ENCODE measurements at places on chromosomes 16 and 17.

- no peak for DNase-seq
Measured at GRCh38 chr16:12440228-12440530, 363.5 kb downstream of the CPPED1 start.

DNA sequence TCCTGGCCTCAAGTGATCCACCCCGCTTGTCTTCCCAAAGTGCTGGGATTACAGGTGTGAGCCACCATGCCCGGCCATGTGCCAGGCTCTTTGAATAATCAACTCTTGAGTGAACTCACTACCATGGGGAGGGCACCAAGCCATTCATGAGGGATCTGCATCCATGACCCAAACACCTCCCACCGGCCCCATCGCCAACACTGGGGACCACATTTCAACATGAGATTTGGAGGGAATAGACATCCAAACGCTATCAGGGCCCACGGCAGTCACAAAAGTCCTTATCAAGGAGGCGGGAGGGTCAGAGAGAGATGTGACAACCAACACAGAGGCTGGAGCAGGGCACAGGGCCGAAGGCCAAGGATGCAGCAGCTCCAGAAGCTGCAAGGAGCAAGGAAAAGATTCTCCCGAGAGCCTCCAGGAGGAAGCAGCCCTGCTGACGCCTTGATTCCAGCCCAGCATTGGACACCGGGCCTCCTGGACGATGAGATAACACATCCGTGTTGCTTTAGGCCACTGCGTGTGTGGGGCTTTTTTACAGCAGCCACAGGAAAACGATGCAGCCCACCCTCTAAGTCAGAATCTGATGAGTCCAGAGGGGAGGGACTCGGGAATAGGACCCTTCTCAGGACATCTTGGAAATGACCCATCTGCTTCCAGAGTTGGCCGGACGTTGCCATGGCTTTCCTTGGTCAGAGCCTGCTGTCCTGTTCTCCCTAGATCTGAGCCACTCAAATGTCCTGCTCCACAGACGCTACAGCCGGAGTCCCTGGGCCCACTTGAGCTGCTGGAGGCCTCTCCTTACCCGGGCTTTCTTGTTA is 47.3 kb upstream of the CMIP start:
- no peak for DNase-seq

- DNase-seq = no peak
Measured at GRCh38 chr16:57347858-57348257, 10.7 kb upstream of the CCL22 start.

DNA sequence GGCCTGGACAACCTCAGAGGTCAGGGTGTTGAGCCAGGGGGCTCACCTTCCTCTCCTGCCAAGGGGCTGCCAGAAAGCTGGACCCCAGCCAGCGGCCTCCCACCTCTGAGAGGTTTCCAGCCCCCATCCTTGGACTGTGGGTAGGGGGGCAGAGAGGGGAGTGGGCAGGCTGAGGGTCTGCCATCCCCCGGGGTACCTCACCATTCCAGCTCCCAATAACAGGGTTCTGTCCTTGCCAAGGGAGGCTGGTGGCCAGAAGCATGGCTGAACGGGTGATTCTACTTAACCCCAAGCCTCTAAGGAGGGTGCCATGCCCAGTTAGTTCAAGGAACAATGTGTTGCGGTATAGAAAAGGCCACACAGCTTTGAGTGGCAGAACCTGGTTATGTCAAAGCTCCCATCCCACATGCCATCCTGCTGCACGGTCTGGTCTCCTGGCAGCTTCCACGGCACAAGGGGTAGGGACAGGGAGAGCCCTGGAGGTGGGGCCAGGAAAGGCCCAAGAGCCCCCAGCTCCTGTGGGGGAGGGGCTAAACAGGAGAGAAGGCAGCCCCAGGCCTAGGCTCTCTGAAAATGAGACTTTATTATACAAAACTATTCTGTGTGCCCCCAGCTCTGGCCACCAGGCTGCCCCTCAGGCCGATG is 19.8 kb downstream of the B9D1 start:
- no peak for DNase-seq

- DNase-seq = peak; percentile 77
Measured at GRCh38 chr17:75059369-75060345, 12.6 kb downstream of the KCTD2 start.

DNA sequence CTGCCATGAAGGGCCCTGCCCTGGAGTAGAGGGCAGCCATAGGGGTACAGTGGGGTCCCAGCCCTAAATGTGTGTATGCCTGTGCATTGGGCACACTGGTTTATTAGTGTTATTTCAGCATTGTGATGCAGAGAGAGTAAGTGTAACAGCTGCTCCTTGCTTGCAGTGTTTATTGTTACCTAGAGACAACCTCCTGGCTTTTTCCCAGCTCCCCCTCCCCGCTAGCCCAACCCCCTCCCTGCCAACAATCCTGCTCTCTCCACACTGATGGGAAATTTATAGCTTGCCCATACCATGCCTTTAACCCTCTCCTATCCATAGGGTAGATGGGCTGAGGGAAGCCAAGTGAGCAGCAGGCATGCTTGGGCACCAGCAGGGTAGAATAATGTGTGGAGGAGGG is 51.3 kb downstream of the NEUROD2 start:
- no peak for DNase-seq

- DNase-seq = no peak
Measured at GRCh38 chr17:19756546-19756945, 8.4 kb upstream of the ALDH3A1 start.

GRCh38 chr16:57727610-57728009 is 8.0 kb upstream of the KATNB1 start:
- no peak for DNase-seq

GRCh38 chr17:72311004-72311403 is 190.2 kb downstream of the SOX9 start:
- DNase-seq = no peak

DNA sequence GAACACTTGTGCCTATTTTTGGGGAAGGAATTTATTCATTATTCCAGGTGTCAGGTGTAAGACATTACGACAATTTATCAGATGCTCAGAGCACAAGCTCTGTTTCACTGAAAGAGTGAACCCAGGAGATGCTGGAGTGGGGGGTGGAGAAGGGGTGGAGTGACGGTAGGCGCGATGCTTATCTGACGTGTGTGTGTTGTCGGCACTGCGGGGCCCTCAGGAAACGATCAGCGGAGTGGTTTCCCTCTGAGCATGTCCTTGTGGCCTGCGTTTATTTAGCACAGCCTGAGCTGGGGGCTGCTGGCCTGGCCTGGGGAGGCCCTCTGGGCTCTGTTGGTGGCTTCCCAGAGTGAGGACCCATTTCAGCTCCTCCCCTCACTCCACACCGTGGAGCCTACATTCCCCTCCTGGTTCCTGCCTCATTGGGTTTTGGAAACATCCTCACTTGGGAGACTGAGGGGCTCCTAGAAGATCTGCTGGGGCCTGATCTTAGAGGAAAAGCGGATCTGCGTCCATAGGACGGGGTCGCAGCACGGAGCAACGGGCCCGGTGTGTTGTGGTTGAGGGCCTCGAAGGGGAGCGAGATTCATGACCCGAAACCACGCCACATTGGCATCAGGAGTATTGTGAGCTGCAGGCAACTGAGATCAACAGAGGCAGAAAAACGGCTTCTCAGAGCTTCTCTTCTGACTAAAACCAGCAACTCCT is 19.0 kb upstream of the GNG13 start:
- DNase-seq = no peak

DNA sequence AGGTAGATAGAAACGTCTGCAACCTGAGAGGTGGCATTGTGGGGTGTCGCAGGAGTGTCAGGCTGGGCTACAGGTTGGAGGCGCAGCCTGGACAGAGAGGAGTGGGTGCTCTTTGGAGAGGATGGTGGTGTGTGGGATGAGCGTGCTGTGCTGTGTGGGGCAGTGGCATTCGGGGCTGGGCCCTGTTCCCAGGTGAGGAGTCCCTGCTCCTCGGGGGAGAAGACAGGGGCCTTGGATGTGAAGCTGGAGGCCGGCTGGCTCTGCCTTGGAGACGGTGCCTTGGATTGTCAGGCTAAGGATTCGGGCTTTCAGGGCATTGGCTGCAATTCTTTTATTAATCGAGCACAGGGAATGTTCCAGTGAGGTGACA is 69.3 kb downstream of the BANP start:
- no peak for DNase-seq

- DNase-seq = peak; percentile 87
Measured at GRCh38 chr17:34980681-34981537, 597 bp downstream of the LIG3 start.

GRCh38 chr17:46122486-46122871 is 70.8 kb downstream of the KANSL1 start:
- no peak for DNase-seq

DNA sequence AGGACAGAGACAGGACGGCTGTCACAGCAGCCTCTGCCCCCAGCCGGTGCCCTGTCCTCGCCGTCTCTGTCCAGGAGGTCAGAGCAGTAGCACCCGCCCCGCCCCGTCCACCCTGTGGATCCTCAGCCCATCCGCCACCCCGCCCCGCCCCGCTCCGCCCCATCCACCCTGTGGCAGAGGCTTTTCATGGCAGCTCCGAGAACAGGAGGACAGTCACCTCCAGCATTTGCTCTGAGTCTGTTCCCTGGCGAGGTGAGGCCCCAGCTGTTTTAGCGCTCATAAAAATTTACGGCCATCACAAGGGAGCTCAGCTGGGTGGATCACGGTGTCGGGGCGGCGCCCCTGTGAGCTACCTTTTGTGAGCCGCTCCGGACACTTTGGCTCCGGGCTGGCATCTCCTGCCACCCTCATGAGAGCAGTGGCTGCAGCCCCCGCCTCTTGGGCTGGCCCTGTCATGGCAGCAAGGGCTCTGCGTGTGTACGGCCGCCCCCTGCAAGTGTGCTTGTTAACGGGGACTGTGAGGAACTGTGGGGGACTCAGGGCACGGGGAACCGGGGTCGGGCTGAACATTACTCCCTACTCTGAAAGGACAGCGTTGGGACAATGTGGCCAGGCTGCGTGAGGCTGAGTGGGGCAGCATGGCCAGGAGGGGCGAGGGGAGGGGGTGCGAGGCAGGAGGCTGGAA is 32.3 kb upstream of the GNG13 start:
- DNase-seq = no peak

DNA sequence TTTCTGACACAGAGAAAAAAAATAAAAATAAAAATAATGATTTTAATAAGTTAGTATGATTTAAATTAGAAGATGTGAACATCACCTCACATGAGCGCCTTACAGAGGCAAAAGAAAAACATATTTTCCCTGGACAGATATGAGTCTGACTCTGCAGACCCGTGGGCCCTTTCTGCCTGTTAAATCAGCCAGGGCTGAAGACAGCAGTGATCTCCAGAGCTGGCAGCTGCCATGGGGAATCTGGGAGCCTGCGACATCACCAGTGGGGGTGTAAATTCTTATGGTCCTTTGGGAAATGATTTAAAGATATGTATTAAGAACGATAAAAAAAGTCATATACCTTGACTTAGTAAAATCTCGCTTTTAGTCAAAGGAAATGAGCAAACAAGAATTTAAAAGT is 65.7 kb upstream of the FOXF1 start:
- DNase-seq = no peak

DNA sequence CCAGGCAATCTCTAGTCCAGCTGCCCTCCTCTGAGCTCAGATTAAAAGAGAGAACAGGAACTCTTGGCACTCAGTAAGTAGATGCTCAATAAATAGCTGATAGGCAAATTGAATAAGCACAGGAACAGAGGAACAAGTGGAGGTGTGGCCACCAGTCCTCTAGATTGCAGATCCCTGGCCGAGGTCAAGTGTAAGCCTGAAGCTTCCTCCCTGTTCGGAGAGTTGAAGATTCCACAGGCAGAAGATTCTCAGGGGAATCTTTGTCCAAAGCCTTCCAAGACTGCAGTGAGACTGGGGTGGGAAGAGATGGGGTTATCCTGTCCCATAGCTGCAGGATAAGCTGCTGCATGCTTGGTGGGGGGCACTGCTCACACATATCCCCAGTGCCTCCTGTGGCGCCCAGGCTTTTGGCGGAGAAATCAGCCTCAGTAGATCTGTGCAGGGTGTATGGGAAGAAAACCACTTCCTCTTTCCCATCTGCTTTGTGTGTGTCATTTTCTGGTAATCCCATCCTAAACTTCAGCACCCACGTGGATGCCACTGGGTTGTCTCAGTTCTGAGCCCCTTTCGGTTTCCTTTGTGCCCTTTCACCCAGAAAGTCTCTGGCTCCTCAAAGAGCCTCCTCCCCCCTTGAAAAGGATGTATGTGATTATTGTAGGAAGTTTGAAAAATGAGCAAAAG is 12.1 kb downstream of the CD300A start:
- peak; percentile 25 for DNase-seq

DNA sequence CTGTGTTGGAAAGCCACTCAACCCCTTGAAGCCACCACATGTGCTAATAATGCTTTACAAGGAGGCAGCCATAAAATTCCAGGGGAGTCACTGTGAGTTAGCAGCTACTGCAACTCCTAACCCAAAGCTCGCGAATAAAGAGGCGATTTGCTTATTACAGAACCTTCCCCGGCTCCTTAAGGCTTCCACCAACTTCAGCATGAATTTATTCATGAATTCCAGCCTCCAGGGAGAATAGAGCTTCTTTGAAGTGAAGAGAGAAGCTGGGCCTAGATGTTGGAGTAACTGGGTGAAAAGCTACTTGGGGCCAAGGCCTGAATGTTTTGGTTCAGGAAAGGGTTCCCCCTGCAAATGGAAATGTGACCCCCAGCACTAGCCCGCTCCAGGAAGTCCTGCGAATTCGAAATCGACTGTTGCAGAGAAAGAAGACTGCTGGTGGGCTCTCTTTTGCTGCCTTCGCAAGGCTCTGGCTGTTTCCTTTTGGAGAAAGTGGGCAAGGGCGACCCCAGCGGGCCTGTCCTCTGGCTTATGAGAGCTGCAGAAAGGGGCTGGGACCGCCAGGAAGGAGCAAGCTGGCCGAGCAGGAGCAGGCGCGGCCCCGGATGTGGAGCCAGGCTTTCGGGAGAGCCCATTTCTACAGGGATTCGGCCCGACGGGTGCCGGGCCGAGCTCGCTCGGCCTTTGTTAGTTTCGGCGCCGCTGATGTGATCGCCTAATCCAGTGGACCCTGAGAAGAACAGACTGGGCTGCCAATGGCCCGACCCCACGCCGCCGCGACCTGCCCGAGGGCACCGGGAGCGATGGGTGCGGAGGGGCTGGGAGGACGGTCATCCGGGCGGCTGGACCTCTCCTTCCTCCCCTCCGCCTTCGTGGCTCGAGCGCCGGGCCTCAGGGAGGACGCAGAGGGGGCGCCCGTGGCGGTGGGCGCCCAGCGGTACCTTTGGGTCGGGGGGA is 7.6 kb downstream of the CBX8 start:
- DNase-seq = no peak
